ENCODE measurements at places on chromosomes 12 and 14.

DNA sequence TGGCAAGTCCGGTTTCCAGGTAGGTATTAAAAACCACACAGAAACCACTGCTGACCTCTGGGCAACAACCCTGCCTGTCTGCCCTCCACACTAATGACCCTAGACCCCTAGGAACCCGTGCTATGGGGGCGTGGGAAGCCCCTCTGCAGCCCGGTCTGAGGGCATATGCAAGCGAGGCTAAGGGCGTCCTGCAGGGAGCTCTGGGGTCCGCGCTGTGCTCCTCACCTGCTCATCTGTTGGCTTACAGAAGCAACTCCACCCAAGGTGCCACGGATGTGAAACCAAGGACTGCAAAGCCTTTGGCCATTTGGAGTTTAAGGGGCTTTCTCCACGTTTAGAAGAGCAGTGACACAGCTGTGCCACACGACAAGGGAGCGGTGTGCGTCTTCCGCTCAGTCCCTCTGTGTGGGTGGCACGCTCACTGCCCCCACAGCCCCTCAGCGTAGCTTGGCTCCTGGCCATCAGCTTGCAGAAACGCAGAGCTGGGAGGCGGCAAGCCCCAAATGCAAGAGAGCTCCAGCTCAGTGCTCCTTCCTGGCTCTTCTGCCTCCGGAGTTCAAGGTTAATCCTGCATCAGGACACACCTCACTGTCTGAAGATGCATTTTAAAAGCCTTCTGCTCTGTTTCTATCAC is 18.4 kb downstream of the AMN start:
- no peak for DNase-seq

- DNase-seq: peak; percentile 24
These were observed 18.7 kb upstream of the POP5 start for GRCh38 chr12:120599672-120600552.

- DNase-seq: peak; percentile 51
These were observed 9.7 kb upstream of the HOXC6 start for GRCh38 chr12:54018468-54018984.

- DNase-seq: no peak
These were observed 182.5 kb upstream of the RGS6 start for GRCh38 chr14:71749613-71750238.

DNA sequence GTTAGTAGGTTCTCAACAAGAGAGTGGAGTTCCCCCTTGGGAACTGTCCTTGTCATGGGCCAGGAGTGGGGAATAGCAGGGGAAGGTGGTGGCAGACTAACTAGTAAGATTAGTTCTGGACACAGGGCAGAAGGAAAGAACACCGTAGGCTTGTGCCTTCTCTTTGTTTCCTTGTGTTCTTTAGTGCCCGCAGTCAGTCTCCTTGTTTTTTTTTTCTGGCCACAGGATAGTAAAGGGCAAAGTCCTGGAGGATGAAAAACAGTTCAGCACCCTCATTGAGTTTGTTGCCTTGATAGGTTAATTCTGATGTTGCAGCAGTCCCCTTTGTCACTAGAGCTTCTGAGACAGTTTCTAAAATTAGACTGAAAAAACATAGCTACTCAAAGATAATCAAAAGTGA is 8.4 kb downstream of the PEX5 start:
- DNase-seq: no peak

- DNase-seq: no peak
These were observed 1.7 kb downstream of the TUBA1B start for GRCh38 chr12:49129332-49130150.

- DNase-seq: no peak
These were observed 96.2 kb downstream of the BBS10 start for GRCh38 chr12:76252031-76252430.

DNA sequence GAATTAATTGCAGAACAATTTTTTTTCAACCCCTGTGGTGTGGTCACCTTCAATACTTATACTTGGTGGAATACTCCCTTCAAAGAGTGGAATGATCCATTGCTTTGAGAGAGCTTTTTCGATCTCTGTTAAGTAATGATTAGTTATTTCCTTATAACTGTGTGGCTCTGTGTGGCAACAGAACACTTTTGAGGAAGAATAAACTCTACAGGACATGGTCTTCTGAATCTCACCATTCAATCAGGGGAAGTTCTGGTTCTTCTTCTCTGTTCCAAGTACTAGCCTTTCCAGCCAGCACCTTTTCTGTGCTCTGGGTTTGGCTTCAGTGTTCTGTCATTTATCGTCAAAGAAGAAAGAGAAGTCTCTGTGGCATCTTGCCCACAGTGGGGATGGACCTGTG is 369.2 kb downstream of the ZFP36L1 start:
- no peak for DNase-seq

DNA sequence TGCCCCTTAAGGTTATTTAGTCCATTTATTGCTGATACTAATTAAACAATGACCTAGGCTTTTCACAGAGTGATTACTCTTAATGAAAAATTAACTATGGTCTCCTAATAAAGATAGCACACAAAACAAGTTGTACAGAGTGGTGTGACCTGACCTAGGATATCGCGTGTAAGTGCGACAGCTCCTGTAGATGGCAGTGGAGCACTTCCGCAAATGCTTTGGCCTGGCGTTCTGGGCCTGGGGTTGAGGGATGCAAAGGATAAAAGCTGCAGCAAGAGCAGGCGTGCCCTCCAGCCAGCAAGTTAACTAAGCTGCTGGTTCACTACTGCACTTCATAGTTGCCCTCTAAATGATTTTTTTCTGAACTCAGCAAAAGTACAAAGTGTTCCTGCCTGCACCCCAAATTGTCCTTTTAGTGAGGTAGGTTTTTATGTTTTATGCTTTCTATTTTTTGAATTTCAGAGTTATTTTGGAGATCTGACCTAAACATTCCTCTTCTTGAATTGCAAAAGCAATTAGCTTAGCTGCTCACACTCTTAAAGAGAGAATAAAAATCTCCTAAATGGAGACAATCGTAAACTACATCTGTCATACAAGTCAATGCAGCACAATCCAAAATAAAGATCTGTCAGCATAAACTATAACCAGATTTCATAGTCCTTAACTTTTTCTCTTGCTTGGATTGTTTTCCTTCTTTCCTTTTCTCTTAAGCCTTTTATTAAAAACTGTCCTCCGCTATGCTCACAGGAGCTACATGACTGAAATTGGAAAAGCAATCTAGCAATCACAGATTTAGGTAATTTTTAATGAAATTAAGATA is 379.6 kb downstream of the LRIG3 start:
- peak; percentile 91 for DNase-seq

- no peak for DNase-seq
These were observed 13.9 kb upstream of the PPP1CC start for GRCh38 chr12:110756611-110757010.

GRCh38 chr14:35281341-35281740 is 10.8 kb upstream of the PSMA6 start:
- no peak for DNase-seq

DNA sequence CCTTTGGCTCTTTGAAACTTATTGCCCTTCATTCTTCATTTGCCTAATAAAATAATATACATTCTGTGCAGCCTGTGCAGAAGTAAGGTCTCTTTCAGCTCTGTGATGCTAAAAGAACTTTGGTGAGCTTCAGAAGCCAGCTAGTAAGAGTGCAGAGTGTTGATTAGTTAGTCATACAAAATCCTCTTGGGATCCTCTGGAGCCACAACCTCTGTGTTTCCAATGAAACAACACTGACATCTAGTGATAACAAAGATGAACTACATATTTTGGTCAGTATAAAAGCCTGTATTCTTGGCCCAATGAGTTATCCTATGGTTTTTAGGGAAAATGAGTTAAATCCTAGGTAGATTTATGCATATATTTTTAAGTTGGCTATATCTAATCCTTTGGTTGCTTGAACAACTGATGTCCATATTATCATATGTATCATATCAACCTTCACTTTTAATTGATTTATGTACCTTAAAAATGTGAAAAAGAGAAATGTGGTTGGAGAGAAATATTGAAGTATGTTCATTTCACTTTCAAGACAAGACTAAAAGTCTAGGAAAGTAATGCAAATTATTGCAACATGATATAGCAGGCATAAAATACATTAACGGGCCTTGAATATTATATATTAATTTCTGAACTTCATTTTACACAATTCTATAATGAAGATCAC is 158.4 kb downstream of the KLHL28 start:
- no peak for DNase-seq

DNA sequence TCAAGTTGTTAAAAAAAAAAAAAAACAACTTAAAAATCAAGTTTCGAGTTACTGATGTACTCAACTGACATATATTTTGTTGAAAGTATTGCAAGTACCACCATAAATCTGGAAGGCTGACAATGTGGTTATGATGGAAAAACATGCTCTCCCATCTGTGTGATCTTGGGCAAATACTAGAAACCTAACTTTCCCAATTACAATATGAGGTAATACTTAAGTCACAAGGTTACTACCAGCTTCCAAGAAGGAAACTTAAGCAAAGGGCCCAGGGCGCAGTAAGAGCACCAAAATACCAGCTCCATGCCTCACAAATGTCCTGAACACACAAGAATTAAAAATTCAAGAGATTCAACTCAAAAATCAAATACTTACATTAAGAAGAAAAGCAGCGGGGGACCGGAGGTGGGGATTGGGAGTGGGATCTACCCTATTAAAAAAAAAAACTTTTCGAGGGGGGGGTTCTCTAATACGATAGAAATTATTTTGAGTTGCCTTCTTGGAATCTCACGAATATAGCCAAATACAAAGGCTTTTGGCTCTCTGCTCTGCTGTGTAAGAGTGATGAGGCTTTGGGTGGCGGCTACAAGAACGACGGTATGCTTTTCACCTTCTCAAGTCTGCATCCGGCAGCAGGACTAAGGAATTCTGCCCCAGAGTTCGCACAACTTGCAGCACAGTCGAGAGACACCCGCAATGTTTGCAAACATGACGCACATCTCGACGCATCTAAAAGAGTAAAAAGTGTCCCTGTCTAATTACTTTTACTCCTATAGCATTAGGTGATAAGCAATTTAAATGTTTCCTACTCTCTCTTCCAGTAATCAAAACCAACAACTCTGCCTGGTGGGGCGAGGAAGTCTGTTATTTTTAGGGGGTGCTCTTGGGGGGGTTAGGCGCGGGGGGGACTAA is 1.1 kb downstream of the SAV1 start:
- DNase-seq: peak; percentile 59

GRCh38 chr12:131608740-131609690 is 101.9 kb upstream of the SFSWAP start:
- peak; percentile 87 for DNase-seq

GRCh38 chr14:95741038-95741490 is 27.1 kb upstream of the TCL1A start:
- DNase-seq: peak; percentile 65

DNA sequence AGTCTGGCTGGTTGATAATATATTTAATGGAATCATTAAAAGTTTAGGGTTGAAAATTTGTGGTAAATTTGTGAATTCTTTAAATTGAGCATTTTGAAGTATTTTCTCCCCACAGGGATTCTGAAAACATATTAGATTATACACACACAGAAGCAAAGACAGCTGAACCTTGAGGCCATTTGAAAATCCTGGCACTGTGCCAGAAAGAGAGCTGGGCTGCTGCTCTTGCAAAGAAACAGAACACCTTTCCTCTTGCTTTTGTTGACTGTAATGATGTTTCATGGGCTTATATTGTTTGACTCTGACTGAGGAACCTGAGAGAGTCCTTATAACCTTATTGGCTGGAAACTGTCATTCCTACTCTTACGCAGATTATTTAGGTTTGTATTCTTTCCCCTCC is 4.8 kb downstream of the RNF34 start:
- no peak for DNase-seq

GRCh38 chr14:90429754-90430153 is 32.9 kb downstream of the CALM1 start:
- DNase-seq: no peak

GRCh38 chr14:69858801-69859200 is 20.4 kb upstream of the SMOC1 start:
- no peak for DNase-seq

DNA sequence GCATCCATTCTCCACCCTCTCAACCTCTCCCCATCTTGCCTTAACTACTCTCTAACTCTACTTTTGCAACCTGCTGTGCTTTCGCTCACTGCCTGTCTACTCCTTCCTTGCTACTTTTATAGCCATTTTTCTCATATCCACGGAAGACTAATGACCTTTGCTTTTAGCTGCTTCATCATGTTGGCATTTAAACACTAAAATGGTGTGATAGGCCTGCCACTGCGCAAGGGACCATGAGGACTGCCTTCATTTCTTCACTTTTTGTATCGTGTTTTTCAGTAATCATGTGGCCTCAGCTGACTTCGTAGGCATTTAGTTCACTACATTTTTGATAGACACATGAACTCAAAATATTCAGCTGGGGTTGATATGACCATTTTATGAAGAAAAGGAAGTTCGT is 252.1 kb downstream of the BCAT1 start:
- no peak for DNase-seq

DNA sequence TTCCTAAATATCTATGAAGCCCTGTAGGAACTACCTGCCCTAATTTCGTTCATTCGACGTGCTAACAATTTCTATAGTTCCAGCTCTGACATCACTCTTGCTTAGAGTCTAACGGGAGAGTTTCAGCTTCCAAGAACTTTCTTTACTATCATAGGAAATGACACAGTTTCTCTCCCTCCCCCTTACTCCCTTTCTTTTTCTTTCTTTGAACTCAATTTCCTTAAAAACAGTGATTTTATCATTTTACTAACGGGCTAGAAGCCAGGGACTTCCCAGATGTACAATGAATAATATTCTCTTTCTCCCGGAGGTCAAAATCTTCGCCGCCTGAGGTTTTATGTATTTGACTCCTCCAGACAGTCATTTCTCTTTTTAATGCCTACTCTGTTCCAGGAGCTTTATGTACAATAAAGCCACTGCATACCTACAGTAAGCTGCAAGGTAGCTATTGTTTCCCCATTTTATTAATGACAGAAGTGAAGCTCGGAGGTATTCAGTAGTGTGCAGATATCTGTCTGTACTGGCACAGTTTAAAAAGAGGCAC is 15.7 kb downstream of the SMCO2 start:
- no peak for DNase-seq

- DNase-seq: peak; percentile 82
These were observed 126.4 kb downstream of the DUSP6 start for GRCh38 chr12:89225808-89226411.

DNA sequence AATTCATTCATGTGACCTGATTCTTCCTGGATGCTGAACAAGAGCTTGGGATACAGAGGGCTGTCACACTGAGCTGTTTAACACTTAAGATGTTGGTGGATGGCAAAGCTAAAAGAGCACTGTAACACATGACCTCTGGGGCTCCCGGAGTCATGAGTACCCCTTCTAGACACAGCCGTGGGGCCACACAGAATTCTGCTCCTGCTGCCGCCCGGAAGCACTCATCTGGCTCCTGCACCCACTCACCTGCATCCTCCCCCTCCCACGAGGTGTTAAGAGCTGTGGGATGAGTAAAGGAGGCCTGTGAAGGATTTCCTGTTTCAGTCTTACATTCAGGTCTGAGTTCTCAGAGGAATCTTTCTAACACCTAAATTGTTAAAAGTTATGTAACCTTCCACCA is 78.0 kb upstream of the SSTR1 start:
- no peak for DNase-seq

- no peak for DNase-seq
These were observed 27.3 kb downstream of the DLK1 start for GRCh38 chr14:100754020-100754419.
